ENCODE measurements at places on chromosomes 12 and 14.

- no peaks in the 10 kb centered on the region for H3K4me1 ChIP-seq
- no peaks in the 10 kb centered on the region for H3K27me3 ChIP-seq
- no peak overlapping the region for H3K27ac ChIP-seq
- no peaks in the 10 kb centered on the region for H3K36me3 ChIP-seq
These were observed 16.3 kb downstream of the CAPZA3 start for GRCh38 chr12:18754124-18754707.

GRCh38 chr14:58200480-58200841 is 512 bp downstream of the ACTR10 start:
- no peaks in the 10 kb centered on the region for H3K36me3 ChIP-seq
- peak overlapping the region; percentile 72 for H3K4me3 ChIP-seq
- DNase-seq: no peak
- H3K27me3 ChIP-seq: no peaks in the 10 kb centered on the region
- H3K27ac ChIP-seq: peak overlapping the region; percentile 92

DNA sequence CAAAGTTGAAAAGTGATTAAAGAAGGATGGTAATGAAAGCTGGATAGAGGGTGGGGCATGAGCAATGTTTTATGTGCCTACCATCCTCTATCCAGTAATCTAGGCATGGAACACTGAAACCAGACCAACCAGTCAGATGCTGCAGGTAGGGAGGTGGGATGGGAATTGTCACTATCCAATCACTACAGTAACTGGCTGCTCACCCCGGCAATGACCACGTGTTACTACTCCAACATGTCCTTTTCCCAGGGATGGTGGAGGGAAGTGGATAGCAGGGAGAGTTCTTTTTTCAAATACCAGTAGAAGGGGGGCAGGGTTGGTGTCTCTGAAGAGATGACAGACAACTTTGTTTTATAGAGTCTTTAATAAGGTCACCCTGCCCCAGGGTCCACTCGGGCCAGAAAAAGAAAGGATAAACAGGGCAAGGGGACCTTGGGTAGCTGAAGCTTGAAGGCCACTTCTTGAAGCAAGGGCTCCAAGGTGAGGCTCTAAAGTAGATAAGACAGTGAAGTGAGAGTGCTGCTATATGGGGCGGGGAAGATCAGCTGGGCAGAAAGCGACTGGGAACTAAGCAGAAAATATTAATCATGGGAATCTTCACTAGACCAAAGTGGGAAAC is 14.7 kb upstream of the CDH24 start:
- DNase-seq: no peak
- H3K4me1 ChIP-seq: peaks cover 32% of the 10 kb centered on the region
- no peaks in the 10 kb centered on the region for H3K27me3 ChIP-seq
- no peak overlapping the region for H3K4me3 ChIP-seq
- peaks cover 35% of the 10 kb centered on the region for H3K36me3 ChIP-seq

GRCh38 chr14:66910311-66910840 is 278.9 kb upstream of the GARIN2 start:
- no peaks in the 10 kb centered on the region for H3K36me3 ChIP-seq
- DNase-seq: no peak
- H3K27ac ChIP-seq: no peak overlapping the region
- H3K4me1 ChIP-seq: no peaks in the 10 kb centered on the region
- H3K27me3 ChIP-seq: no peaks in the 10 kb centered on the region

DNA sequence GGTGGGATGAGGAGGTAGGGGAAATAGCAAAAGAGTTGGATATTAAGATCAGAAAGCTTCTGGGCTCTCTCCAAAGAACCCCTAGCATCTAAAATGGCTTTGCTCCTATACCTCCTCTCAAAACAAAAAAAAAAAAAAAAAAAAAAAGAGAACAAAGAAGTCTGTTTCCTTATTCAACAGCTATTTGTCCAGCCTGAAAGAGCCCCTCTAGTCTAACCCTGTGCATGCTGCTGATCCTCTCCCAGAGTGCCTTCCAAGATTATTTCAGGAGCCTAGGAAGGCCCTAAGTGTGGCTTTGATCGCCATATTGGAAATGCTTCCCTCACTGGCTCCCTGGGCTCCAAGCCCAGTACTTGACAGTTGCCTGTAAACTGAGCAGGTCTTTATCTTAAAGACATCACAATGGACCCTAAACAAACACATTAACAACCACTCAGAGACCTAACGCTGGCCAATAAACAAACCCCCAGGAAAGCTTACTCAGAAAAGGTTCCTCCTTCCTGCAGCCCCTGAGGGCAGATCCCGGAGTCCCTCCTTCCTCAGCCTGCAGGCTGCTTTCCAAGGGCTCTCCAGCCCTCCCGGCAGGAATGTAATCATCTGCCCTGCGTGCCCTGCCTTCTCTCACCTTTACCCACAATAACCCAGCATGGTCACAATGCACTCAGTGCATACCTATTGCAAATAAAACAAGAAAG is 17.4 kb upstream of the COL2A1 start:
- H3K4me1 ChIP-seq: no peaks in the 10 kb centered on the region
- no peaks in the 10 kb centered on the region for H3K27me3 ChIP-seq
- H3K27ac ChIP-seq: no peak overlapping the region
- H3K36me3 ChIP-seq: no peaks in the 10 kb centered on the region
- no peak overlapping the region for H3K4me3 ChIP-seq

- DNase-seq: no peak
- H3K36me3 ChIP-seq: no peaks in the 10 kb centered on the region
- no peaks in the 10 kb centered on the region for H3K4me1 ChIP-seq
- no peak overlapping the region for H3K4me3 ChIP-seq
- no peak overlapping the region for H3K27ac ChIP-seq
- H3K27me3 ChIP-seq: no peaks in the 10 kb centered on the region
These were observed 64.6 kb downstream of the KCNH5 start for GRCh38 chr14:62980693-62981092.

Data from CD8-positive, alpha-beta memory T cell (primary cell).